ENCODE measurements at places on chromosomes 6 and 20.

DNA sequence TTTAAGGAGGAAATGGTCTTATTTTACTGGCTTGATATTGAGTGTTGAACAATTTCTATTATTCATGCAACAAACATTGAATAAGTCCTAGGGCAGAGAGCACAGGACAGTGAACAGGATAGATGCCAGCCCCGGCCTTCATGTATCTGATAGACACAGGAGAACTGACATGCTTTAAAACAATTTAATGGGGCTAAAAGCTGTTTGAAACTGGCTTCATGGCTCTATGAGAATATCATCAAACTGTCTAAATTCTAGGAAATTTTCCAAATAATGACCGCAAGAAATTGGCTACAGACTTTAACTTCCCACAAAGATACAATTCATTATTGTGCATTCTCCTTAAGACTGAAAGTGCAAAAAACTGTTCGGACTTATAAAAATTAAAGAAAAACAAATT, 69.0 kb downstream of the ID4 start:
- no peak for DNase-seq

- no peak for DNase-seq
These were observed 341.2 kb downstream of the SAMD5 start for GRCh38 chr6:147849401-147850330.

DNA sequence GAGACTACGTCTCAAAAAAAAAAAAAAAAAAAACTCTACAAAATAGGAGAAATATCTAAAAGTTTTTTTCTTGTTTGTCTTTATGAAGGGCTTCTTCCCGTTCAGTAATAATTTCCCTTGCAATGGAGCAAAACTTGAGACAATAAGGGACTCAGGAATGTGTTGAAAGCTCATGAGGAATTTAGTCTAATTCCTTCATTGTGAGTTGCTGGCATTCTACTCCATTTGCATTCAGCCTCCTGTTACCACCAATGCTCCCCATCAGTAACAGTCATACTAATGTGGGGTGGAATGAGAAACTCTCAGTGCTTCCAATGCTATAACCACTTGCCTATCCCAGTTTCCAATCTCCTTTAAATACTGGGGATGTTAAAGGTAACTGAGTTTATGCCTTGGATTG, 576.7 kb upstream of the AGPAT4 start:
- DNase-seq, result no peak

DNA sequence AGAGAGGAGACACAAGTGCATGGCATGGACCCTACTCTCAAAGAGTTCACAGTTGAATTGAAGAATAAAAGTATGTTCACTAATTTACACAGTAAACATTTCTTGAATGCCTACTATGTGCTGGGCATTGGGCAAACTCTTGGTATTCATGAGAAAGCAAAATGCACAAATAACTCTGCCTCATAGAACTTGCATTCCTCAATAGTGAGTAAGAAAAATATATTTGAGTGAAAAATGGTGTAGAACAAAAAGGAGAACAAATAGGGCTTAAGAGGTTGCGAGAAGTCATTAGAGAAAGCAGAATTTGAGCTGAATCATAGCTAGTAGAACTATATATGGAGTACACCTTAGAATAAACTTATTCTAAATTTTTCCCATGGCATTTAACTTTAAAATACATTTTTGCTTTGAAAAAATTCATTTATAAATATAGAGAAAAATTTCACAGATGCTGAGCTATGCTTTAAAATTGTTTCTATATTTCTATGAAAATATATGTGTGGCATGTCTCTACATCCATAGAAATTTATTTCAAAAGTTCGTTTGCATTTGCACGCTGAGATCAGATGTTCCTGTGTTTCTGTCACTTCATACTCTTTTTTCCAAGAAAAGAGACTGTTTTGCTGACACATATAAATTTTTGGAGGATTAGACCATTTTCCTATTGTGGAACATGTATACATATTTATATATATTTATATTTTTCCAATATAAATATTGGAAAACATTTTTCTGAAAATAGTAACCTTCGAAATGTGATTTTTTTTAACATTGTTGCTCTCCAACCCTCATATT, 236.1 kb downstream of the KCNQ5 start:
- DNase-seq, result no peak

GRCh38 chr20:23222531-23223200, 127.9 kb upstream of the NXT1 start:
- no peak for DNase-seq

DNA sequence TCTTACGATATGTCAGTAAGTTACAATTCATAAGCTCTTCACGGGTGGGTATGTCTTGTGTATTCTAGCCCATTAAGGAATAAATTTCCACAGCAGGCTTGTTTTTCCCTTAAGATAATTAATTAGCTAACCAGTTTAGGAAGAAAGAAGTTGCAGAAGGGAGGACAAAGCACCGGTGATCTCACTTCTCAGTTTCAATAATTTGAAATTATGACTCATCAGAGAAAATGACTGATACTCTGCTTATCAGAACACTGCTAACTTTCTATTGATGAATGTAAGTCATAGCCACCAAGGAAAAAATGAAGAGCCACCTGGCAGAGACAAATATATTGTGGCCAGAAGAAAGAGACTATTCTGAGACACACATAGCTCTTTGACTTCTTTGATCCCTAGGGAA, 35.0 kb upstream of the ENTPD6 start:
- DNase-seq, result no peak

GRCh38 chr6:54093326-54093948, 17.8 kb upstream of the MLIP start:
- no peak for DNase-seq

DNA sequence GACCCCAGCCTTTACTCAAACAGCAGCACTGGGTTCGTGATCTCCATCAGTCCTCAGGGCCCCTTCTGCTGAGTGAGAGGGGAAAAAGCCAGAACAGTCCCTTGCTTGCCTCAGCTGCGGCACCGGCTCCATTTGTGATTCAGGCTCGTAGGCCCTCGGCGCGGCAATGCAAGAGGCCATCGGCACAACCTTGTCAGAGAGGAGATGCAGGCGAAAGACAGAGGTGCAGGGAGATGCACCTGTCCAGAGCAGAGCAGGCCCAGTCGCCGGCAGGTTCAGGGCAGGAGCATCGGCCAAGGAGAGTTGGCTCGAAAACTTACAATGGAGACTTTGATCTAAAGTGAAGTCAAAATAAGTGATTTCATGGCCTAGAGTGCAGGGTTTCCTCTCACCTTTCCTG, 171.6 kb downstream of the SMOC2 start:
- DNase-seq, result no peak

DNA sequence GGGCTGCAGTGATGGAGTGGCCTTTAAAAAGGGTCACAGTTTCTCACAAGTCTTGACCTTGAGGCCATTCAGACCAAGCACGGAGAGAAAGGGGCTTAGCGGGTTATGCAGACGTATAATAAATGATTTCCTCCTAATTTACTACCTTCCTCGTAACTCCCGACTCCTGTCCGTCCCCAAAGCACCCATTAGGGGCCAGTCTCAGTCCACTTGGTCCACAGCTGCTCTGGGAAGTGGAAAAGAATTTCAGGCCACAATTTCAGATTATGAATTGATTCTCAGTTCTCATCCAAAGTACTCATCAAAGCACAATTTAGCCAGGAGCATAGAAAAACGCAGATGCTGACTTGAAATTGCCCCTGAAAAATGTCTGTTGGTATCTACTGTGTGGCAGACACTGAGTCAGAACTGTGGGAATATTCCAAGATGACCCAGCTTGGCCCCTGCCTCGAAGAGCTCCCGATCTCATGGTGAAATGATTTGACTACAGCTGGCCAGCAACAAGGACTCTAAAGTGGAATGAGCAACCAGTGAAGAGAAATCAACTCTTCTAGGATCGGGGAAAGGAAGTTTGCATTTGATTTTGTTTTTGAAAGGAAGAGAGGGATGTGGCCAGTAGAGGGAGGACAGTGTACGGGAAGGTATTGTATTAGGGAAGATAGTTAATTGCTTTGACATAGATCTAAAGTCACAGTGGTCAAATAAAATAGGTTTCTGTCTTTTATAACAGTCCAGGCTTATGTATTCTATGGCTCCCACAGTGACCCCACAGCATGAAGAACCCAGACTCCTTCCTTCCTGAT, 15.2 kb upstream of the STK35 start:
- DNase-seq, result no peak

- no peak for DNase-seq
These were observed 14.9 kb downstream of the ADTRP start for GRCh38 chr6:11763460-11764249.

GRCh38 chr6:68760941-68761676, 126.0 kb downstream of the ADGRB3 start:
- DNase-seq, result no peak

GRCh38 chr6:118177720-118178119, 270.7 kb downstream of the SLC35F1 start:
- no peak for DNase-seq

GRCh38 chr6:15952231-15953151, 176.4 kb upstream of the MYLIP start:
- peak; percentile 71 for DNase-seq

Measured in NCI-H748 treated with DMSO at 0.1 percent for 48 hours (cell line).